ENCODE measurements at places on chromosomes 3 and 15.

DNA sequence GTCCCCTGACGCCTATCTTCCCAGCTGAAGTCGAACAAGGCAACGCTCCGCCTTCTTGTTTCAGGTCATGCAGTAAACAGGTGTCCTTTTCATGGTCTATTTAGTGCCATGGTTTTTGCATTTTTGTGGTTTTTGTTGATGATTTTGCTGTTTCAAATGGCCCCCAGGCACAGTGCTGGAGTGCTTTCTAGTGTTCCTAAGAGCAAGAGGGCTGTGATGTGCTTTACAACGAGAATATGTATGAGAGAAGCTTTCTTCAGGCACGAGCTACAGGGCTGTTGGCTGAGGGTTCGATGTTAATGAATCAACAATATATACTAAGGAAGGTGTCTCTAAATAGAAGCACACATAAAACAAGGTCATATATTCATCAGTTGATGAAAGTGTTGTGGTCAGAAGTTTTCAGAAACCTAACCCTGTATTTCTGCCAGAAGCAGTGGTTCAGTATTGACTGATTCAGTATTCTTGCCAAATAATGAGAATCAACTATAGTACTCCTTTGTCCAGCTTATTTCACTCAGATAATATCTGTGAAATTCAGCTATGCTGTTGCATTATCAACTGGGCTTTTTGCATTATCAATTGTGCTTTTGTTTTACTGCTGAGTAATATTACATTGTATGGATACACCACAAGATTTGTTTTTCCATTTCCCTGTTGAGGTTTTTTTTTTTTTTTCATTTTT is 18.5 kb downstream of the LIMD1 start:
- DNase-seq = no peak

- DNase-seq = no peak
Measured at GRCh38 chr3:8554696-8555095, 53.1 kb downstream of the LMCD1 start.

GRCh38 chr15:98715401-98715800 is 67.1 kb downstream of the IGF1R start:
- DNase-seq = no peak

GRCh38 chr3:117603097-117603496 is 893.5 kb downstream of the TUSC7 start:
- no peak for DNase-seq

- DNase-seq = no peak
Measured at GRCh38 chr15:78450285-78450858, 12.4 kb downstream of the IREB2 start.

DNA sequence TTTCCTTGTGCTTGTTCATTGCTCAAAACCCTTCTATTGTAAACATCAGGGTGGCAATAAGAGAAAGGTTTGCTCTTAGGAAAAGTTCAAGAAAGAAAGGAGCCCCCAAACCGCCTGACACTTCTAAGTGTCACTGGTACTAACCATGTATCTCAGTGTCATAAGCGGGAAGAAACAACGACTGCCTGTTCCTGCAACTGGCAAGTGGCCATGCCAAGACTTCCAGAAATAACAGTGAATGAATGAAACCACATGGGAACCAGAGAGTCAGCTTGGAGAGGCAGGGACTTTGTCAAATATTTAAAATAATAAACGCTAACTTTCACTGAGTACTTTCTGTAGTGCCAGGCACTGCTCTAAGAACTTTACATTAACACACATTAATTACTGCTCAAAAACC is 1.1 kb downstream of the PLSCR2 start:
- no peak for DNase-seq

GRCh38 chr3:72182206-72182605 is 397.3 kb upstream of the PROK2 start:
- no peak for DNase-seq

DNA sequence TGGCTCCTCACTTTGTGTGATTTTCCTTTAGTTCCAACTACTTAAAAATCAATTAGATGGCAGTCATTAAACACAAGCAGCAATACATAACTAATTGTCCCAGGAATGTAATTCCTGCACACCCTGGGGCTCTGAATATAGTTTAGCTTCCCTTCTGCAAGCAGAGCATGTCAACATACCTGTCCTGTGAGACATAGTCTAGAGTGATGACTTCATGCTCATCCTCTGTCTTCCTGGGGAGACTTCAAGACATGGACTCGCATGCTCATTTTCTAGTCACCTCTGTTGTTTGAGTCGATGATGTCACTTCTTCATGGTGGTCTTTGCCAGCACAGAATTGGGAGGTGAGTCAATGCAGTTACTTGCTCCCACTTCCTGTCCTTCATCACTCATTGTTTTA is 15.7 kb downstream of the C3orf52 start:
- DNase-seq = no peak

GRCh38 chr3:162141272-162141791 is 644.7 kb downstream of the OTOL1 start:
- DNase-seq = no peak

DNA sequence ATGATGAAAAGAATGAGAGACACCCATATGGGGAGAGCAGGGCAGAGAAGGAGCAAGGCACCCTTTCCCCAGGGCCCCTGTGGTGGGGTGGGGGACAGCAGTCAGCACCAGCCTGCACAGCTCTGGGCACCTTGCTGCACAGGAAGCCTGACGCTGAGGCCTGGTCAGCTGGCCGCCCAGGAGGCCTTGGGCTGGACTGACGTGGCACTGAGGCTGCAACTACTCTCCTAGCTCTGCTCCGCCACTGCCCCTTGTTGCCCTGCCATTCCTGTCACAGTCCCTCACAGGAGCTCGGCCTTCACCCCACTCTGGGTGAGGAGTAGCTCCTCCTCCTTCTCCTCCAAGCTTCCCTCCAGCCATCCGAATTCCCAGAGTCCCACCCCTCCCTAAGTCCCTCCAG is 99.7 kb downstream of the CPN2 start:
- DNase-seq = no peak

GRCh38 chr3:152127058-152127457 is 141.7 kb upstream of the MBNL1 start:
- DNase-seq = no peak

DNA sequence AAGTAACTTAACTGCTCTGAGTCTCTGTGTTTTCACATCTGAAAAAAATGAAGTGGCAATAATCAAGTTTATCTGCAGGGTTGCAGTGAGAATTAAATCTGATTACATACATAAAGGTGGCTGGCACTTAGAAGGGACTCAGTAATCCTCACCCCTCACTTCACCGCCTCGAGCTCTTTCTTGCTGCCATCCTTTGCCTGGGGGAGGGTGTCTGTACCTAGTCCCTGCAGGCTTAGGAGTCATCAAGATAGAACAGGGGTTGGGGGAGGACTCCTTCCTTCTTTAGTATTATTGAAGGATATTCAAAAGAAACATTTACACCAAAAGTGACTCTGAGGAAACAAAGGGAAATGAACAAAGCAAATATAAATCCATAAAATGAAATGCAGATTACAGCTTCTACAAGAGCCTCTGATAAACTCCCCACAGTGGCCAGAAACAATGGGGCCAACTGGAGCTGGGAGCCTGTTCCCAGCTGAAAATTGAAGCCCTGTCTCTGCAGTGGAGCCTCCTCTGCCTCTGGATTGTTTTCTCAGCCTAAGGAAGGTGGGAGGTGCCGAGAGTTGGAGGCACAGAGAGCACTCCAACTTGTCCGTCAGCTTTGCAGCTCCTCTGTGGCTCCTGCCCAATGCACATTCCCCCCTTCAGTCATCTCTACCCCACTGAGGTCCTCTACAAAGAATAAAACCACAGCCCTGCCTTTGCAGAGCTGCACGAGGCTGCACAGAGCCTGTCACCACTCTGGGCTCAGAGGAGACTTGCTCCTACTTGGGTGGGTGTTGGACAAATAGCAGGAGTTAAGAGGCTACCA is 41.8 kb downstream of the CRYGS start:
- no peak for DNase-seq

DNA sequence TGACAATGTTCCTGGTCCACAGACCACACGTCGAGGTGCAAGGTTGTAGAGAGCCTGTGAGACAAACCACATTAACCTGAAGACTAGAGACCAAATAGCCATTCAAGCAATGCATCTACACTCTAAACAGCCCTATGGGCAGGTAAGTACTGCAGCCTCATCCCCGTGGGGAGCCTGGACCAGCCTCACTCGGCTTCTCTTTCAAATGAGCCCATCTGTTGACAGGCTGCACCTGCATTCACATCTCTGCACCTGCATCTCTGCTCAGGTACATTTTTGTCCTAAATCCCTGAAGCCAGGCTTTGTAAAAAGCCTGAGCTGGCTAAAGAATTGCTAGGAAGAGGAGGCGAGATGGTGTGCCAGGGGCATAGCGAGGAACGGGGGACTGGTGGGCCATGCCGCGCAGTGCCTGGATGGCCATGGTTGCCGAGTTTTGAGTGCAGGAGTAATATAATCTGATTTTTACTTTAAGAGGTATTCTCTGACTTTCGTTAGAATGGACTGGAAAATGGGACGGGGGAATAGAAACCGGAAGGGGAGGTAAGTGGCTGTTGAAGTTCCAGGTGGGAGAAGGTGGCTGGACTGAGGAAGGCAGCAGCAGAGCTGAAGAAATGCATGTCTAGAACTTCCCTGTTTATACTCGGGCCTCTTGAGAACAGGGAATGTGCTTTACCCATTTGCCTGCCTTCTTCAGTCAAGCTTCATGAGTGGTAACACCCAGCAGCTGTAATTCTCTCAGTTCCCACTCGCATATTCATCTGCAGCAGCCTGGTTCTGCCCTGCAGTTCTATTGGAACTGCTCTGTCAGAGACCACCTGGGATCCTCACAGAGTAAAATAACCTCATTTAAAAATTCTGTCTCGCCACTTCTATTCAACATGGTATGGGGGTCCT is 226.4 kb downstream of the OPA1 start:
- no peak for DNase-seq

DNA sequence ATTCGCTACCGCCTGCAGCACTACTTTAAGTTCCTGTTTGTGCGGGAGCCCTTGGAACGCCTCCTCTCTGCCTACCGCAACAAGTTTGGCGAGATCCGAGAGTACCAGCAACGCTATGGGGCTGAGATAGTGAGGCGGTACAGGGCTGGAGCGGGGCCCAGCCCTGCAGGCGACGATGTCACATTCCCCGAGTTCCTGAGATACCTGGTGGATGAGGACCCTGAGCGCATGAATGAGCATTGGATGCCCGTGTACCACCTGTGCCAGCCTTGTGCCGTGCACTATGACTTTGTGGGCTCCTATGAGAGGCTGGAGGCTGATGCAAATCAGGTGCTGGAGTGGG is 995 bp downstream of the CHST14 start:
- DNase-seq = peak; percentile 12

GRCh38 chr3:87491843-87492242 is 215.5 kb upstream of the POU1F1 start:
- DNase-seq = no peak

- DNase-seq = no peak
Measured at GRCh38 chr3:183475016-183475763, 46.8 kb upstream of the MCF2L2 start.

- DNase-seq = no peak
Measured at GRCh38 chr3:189363590-189364255, 192.0 kb downstream of the TPRG1 start.

DNA sequence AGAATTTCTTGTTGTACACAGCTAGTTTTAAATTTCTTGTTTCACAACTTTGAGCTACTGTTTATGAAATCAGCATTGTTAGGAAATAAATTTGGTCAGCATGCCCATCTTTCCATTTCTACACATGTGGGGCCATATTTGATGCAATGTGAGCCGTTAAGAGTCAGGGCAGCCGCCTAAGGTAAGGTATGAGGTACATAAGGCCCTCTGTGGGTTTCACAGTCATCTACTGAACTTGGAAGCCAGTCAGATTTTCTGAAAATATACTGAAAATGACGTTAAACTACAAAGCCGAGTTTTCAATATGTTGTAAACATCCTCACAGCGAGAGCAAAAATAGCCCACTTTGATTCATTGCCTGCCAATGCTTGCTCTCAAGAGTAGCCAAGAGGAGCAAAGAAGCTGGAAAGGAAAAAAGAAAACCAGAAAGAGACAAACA is 94.7 kb upstream of the PDZRN3 start:
- no peak for DNase-seq

DNA sequence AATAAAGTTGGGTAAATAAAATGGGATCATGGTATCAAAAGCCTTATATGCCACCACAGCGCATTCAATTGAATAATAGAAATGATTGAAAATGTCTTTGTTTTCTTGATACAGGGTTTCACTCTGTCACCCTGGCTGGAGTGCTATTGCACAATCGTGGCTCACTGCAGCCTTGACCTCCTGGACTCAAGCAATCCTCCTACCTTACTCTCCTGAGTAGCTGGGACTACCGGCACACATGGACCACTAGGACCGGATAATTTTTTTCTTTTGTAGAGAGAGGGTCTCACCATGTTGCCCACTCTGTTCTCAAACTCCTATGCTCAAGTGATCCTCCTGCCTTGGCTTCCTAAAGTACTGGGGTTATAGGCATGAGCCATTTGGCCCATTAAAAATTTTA is 33.8 kb upstream of the BBX start:
- DNase-seq = no peak

DNA sequence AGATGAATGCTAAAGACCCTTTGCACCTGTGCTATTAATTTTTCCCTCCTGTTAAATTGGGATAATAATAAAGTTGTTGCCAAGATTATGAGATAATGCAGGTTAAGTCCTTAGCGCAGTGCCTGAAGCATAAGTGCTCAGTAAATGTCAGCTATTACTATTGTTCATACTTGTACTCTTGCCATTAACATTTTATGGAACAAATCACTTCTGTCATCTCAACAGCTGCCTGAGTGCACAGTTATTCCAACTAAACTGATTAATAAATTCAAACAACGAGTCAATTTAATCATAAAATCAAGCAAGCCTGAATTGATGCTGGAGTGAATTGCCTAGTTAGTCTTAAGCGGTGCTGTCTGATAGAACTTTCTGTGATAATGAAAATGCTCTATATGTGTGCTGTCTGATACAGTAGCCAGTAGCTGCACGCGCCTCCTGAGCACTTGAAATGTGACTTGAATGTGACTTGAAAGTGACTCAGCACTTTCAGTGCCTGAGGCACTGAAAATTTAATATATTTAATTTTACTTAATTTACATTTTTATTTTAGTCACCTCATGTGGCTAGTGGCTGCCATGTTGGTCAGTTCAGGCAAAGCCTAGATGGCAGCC is 198.7 kb upstream of the PFN2 start:
- DNase-seq = no peak

DNA sequence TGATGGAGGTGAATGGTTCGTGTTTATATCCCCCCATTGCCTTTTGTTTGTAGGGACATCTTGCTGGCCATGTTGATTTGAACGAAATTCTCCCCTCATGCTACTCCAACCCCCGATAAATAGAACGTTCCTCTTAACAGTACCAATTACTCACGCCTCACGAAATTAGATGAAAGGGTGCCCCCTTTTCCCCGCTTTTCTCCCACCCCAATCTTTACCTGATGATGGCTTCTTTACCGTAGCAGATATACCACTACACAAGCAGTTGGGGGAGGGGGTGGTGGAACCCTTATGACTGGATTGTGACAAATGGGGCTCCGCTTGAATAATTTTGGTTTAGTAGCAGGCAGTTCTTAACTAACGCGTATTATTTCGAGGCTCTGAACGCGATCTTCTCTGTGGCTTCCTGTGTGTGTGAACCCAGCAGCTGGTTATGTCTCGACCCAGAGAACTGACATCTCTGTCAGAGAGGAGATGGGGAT is 1.1 kb downstream of the PIAS1 start:
- peak; percentile 68 for DNase-seq

GRCh38 chr15:63070681-63071129 is 28.2 kb downstream of the TPM1 start:
- DNase-seq = no peak
